ENCODE measurements at places on chromosomes 6 and 20.

DNA sequence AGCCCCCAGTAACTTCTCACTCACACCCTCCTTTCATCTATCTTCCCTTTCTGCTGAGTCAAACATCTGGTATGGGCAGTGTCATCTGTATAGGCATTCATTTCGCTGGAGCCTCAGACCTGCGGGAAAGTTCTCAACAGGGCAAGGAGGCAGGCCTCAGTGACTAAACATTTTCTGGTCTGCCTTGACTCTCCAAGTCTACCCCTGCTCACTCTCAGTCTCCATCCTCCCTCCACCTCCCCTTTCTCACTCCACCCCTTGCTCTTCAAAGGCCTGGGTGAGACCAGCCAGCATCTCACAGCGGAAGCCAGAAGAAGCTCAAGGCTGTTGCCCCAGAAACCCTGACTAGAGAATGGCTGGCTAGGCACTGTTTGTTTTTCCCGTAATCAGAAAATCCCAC is 105.0 kb upstream of the BEND6 start:
- no peak for DNase-seq

GRCh38 chr6:4136354-4136831 is 1.0 kb upstream of the ECI2 start:
- no peak for DNase-seq

GRCh38 chr6:19086480-19086879 is 699.3 kb downstream of the RNF144B start:
- DNase-seq: no peak

DNA sequence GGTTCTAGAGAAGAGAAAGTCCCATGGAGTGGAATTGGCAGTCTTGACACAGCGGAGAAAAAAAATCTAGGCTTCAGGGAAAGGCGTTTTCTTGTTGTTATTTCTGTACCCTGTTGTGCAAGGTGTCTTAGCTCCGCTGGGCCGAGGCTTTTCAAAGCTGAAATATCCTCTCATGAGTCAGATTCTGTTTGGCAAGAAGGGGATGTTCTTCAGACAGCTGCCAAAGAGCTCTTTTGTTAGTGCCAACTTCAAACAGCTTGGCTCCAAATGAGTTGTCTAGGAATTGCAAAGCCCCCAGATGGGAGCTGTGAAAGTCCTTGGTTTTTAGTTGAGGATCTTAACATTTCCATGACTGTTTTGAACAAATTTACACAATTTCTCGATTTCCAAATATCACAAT is 45.6 kb downstream of the LRRN4 start:
- DNase-seq: no peak

Measured in activated B cell treated with CpG ODN at 0.5 μM for 24 hours (primary cell).